ENCODE measurements at places on chromosomes 1 and 21.

- DNase-seq = no peak
Observed at GRCh38 chr1:34709547-34709946, 45.3 kb upstream of the GJB5 start.

DNA sequence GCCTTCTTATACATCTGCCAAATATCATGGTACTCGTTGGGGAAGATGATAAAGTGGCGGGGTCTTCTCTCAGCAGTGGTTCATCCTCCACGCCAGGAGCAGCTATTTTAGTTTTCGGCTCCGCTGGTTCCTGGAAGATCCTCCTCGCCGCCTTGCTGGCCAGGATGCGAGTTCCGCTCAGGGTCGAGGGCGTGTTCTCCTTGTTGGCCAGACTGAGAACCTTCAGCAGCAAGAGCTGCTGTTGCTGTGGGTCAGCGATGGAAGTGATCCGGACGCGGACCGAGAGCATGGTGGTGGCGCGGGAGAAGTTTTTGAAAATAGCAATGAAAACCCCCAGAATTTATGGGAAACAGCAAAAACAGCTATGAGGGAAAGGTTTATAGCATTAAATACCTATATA, 11.4 kb upstream of the CFAP126 start:
- no peak for DNase-seq

DNA sequence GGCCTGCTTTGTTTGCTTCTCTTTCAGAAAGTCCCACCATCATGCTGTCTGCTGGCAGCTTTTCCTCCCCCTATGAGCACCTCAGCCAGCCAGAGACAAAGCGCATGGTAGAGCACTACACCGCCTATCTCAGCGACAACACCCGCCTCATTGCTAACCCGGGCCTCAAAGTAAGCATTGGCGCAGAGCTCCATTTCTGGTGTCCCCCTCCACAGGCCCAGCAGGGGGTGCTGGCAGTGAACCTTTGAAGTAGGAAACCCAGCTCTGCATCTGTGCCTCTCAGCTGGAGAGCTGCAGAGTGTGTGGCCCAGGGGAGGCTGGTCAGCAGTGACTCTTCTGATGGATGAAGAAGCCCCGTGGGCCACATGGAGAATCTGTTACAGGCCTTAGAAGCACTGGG, 81.2 kb upstream of the RAVER2 start:
- no peak for DNase-seq

DNA sequence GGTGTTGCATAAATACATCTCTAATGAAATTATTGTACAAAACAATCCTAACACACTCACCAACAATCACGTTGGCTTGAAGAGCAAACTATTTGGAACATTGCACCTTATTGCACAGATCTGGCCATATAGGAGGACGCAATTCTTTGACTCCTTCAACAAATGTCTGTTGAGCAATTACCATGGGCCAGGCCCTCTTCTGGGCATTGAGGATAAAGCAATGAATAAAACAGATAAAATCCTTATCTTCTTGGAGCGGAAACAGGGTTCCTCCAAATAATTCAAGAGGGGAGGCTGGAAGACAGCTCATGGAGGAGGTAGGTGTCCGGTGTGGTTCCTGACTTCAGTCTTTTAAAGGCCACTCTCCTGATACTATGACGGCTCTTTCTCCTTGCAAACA, 43.3 kb downstream of the PAX7 start:
- no peak for DNase-seq

GRCh38 chr1:5481889-5482288, 510.3 kb downstream of the NPHP4 start:
- DNase-seq = no peak

DNA sequence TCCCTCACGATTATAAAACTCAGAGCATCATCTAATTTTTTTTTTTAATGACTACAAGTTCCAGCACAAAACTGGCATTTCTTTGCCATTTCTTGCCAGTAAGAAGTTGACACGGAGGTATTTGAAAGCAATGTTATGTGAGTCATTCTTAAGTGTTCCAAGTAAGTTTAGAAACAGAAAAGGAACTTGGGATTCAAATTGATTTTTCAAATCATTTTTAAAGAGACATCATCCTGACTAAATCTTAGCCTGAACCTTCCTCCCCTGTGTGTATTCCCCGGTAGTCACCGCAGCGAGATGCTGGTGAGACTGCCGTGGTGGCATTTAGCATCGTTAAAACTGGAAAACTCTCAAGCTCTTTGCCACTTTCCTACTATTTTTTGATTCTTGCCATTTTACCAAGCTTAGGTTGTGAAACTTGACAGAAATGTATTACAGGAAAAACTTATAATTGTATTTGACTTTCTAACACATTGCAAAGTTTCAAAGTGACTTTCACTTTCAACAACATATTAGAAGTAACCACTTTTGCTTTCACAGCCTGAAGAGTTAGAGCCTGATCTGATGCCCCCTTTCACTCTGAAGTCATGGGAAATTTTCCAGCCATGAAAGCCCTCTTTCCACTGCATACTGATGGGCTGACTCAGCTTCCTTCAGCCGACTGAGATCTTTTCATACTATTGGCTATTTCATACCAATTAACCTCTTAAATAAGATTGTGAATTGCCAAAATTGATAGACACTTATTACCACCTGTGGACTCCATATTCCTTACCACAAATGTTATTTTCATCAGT, 61.4 kb downstream of the OLFML2B start:
- DNase-seq = peak; percentile 66

GRCh38 chr1:24987875-24988557, 57.9 kb upstream of the RUNX3 start:
- DNase-seq = no peak

All from fibroblast of skin of left biceps (primary cell).